ENCODE measurements at places on chromosomes 7 and 10.

DNA sequence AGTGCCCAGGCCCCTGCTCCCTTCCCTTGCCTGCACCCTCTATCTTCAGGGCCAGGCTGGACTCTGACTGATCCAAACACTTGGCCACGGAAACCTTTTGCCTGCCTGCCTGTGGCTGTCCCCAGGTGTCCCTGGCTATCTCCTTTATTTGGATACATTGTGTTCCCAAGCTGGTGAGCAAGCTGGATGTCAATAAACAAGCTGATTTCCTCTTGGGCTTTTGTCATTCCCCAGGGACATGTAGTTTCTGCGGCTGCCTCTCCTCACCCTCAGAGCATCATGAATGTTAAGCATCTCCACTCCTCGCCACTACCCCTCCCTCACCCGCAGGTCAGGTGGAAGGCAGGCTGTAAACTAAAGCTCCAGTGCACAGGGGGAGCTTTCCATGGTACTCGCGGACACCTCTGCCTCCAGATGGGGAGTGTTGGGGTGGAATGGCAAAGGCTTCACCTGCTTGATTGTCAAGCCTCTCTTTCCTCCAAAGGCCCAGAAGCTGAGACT is 6.9 kb downstream of the GHRHR start:
- no peak for DNase-seq

DNA sequence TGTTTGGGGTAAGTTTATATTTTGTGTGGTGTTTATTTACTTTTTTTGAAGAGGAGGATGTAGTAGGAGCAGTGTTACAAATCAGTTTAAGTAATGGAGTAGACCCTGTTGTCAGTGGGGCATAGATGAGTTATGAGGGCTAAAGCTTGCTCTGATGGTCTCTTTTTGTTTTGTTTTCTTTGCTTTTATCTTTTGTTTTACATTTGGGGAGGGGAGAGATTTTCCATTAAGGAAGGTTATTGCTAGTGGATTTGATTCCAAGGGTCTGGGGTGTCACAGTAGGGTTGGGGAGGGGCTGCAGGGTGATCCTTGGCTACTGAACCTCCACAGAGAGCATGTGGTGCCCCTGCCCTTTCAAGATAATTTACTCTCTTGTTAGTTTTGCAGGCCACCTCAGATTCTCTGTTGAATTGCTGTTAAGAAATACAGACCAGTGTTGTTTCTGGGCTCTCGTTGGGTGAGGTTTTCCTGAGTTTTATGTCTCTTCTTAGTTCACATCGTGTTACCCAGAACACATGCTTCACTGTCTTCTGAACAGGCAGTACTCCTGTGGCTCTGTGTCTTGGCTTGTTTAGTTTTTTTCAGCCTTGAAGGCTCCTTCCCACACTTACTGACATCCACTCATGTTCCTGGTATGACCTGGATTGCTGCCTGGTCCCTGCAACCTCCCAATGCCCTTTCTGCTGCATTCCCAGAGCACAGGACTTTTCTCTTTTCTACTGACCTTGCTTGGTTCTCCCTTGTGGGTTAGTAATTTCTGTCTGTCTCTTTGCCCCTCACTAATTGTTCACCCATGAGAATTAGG is 4.2 kb downstream of the KIFBP start:
- no peak for DNase-seq

GRCh38 chr7:151077705-151078232 is 2.8 kb downstream of the FASTK start:
- no peak for DNase-seq

GRCh38 chr10:37816290-37816689 is 41.1 kb downstream of the ZNF248 start:
- DNase-seq = no peak

DNA sequence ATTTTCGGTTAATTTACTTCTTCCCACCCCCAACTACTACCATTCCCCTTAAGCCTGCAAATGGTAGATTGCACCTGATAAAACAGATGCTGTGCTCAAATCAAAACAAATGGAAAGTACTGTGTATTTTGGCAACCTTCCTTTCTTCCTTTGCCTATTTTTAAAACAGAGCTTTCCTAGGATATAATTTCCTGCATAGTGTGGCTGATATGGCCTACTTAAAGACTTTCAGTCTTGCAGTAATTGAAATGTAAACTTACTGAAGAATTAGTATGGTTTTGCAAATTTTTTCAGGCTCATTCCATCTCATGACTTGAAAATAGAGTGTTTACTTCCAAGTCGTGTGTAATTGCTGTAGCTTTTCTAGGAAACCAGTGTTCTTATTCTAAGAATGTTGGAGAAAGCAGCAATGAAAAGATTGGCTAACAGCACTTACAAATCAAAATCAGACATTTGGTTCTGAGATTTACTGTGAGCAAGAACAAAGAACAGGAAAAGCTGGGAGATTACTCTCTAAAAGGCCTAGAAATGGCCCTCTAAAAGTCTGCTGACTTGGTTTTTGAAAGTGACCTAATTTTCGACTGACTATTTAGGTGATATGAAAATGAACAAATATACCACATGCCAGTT is 52.0 kb downstream of the REEP3 start:
- DNase-seq = no peak

DNA sequence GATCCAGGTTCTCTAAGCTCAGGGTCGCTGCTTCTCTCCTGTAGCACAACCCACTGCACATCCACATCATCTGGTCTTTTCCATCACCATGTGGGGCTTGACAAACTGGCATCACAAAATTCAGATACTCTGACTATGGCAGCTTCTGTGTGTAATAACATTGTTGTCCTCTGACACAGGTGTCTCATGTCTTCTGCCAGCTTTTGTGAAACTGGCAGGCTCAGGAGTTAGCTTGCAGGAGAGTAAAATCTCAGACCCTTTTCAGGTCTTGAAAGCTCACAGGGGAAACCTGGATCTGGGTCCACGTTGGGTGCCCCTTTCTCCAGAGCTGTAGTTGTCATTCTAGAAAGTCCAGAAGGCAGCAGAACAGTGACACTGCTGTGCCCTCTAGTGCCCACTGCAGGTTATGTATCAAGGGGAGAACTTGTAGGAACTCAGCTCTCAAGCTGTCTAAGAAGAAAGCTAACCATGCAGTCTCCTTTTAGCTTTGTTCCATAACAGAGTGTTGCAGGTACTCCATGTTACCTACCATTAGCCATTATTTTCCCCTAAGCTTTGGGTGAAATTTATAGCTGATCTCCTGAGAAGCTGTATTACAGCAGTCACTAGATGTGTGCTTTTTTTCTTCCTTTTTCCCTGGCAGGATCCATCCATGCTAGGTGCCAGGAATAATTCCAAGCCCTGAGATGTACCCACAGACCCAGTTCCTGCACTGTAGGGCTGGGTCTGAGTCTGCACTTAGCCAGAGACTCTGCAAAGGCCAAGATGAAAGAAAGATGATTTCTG is 102.7 kb downstream of the ZNF248 start:
- no peak for DNase-seq

DNA sequence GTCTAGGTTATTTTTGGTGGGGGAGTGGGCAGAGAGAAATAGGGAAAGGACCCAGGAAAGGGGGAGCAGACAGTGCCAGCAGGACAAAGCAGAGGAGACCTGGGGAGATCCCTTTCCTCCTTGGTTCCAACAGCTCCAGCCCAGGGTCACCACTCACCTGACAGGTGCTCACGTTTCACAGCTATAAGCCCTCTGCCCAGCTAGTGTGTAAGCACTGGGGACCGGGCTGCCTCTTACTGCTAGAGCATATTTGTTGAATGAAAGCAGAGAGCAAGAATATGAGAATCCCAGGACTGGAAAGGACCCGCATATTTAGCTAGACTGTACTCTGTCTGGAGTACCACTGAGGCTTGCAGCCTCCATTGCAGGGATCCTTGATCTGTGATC is 6.7 kb downstream of the ZCCHC24 start:
- DNase-seq = no peak

DNA sequence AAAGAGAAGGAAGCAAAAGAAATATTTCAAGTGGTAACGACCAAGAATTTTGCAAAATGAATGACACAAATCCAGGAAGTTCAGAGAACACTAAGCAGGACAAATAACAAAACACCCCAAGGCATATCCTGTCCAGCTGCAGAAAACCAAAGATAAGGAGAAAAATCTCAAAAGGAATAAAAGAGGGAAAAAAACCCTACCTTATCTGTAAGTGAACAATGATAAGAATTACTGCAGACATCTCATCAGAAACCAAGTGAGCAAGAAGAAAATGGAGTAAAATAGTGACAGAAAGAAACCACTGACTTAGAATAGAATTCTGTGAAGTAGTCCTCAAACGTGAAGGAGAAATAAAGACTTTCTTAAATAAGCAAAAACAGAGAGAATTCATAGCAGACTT is 21.8 kb downstream of the CARD11 start:
- DNase-seq = no peak

DNA sequence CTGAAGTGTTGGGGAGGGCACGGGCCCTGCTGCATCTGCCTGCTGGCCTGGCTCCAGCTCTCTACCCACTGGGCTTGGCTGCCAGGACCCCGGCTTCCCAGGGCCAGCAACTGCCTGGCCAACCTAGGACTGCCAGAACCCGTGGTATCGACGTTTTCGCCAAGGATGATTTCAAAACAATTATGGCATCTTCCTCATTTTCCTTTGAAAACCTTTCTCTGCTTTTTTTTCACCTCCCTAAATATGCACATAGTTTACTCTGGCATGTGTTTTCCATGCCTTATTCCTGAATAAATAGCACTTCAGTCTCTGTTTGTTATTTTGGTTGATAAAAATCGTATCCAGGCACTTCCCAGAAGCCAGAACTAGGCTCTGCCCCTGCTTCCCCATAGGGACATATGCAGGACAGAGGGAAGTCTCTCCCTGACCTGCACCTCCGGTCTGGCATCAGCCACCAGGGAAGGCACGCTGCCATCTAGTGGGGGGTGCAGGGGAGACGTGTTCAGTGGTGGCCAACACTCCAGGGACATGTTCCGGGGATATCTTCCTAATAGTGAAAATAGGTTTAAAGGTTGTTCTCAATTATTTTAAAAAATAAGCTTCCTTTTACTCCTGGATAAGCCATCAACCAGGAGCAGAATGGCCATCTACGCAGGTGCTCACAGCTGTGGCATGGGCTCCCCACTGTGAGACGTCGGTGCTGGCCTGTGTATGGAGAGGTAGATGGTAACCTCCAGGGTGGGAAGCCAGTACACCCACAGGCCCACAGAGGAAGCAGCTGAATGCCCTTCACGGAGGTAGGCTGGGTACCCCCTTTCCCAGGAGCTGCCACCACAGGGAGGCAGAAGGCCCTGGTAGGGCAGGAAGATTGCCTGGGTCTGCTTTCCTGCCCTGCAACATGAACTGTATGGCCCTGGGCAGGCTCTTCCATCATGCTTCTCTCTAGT is 30.7 kb upstream of the ANTXRL start:
- no peak for DNase-seq

All from stimulated activated CD8-positive, alpha-beta memory T cell treated with anti-CD3 and anti-CD28 coated beads, Interleukin-15, amount 100 ng/mL, for 4 hours (primary cell).